ENCODE measurements at places on chromosomes 6 and 20.

DNA sequence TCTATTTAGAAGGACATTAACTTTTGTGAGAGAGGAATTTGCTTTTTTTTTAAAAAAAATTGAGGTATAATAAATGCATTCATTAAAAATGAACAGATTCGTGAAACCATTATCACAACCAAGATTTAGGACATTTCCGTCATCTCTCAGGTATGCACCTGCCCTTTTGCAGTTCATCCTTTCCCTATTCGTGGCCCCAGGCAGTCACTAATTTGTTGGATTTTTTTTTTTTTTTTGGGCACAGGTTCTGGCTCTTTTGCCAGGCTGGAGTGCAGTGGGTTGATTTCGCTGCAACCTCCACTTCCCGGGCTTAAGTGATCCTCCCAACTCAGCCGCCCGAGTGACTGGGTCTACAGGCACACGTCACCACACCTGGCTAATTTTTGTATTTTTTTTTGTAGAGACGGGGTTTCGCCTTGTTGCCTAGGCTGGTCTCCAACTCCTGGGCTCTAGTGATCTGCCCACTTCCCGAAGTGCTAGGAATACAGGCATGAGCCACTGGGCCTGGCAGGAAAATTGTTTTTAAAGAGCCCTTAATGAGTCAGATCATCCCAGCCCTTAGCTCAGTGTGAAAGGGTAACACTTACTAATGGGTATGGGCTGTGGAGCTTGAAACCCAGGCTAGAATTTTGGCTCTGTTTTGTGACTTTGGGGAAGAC, 9.2 kb downstream of the PHF3 start:
- DNase-seq: no peak

GRCh38 chr20:60986506-60987156, 265.4 kb upstream of the CDH4 start:
- DNase-seq: no peak

- no peak for DNase-seq
Observed at GRCh38 chr6:45644720-45645119, 267.0 kb upstream of the SUPT3H start.

GRCh38 chr20:52490711-52491430, 299.3 kb upstream of the ZFP64 start:
- no peak for DNase-seq

GRCh38 chr20:60095456-60095855, 137.2 kb downstream of the CDH26 start:
- no peak for DNase-seq

GRCh38 chr6:47116606-47117005, 74.5 kb upstream of the ADGRF1 start:
- DNase-seq: no peak

GRCh38 chr6:140064366-140064765, 689.9 kb upstream of the CITED2 start:
- no peak for DNase-seq

GRCh38 chr20:20491110-20491783, 123.3 kb downstream of the INSM1 start:
- no peak for DNase-seq

DNA sequence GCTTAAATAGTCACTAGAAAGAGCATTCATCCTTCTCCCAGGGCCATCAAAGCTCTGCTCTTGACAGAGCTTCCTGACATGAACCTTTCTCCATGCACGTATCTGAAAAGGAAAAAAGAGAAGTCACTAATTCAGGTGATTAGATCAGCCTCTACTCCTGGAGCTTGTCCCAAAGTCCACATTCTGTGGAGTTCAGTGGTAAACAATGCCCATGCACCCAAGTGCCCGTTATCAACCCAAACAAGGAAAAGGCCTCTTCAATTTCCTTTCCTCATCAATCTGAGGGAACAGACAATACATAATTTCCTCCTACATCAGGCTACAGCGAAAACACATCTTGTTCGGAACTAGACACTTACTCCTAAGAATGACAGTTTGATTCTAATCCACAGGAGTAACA, 129.2 kb upstream of the PCSK2 start:
- DNase-seq: no peak

DNA sequence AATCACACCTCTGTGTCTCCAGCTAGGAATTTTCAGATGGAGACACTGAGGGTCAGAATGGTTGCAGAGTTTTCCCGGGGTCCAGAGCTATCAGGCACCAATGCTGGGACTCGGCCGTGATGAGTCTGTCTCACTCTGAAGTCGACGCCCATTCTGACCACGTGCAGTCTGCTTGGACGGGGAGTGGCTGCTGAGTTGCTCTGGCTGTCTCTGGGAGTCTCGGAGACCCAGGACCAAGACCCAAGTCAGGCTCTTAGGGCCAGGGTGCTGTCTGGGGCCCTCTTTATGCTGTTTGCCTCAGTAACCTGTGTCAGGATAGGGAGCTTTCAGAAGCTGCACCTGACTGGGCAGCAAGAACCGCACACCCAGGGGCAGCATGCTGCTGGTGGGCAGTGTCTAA, 4.6 kb downstream of the IP6K3 start:
- no peak for DNase-seq

DNA sequence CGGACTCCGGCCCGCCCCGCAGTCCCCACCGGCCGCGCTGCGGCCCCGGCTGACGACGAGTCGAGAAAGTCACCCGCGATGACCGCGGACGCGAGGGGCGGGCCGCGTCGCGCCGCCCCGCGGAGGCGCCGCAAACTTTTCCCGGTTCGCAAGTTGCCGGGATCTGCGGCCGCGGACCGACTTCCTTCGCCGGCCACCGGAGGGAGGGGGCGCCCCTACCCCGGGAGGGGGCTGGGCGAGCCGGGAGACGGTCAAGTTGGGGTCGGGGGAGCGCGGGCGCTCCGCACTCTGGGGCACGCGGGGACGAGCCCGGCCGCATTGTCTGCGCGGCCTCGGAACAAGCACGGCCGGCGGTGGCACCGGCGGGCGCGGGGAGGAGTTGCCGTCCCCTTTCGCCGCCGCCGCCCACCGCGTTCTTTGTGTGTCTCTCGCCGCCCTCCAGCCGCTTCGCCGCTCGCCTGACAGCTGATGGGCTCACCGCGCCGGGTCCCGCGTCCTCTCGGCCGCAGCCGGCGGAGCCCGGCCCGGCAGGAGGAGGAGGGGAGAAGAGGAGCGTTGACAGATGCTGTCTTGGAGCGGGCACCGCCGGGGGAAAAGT, 131.6 kb downstream of the OGFRL1 start:
- DNase-seq: no peak

- no peak for DNase-seq
Observed at GRCh38 chr6:53159558-53159957, 10.9 kb upstream of the GCM1 start.

GRCh38 chr20:17872959-17873358, 95.6 kb downstream of the SNX5 start:
- no peak for DNase-seq

GRCh38 chr6:44576132-44576631, 188.7 kb downstream of the CDC5L start:
- DNase-seq: no peak

GRCh38 chr6:125815080-125815910, 24.5 kb downstream of the NCOA7 start:
- DNase-seq: no peak

GRCh38 chr6:35043381-35044130, 97.6 kb downstream of the TCP11 start:
- no peak for DNase-seq

DNA sequence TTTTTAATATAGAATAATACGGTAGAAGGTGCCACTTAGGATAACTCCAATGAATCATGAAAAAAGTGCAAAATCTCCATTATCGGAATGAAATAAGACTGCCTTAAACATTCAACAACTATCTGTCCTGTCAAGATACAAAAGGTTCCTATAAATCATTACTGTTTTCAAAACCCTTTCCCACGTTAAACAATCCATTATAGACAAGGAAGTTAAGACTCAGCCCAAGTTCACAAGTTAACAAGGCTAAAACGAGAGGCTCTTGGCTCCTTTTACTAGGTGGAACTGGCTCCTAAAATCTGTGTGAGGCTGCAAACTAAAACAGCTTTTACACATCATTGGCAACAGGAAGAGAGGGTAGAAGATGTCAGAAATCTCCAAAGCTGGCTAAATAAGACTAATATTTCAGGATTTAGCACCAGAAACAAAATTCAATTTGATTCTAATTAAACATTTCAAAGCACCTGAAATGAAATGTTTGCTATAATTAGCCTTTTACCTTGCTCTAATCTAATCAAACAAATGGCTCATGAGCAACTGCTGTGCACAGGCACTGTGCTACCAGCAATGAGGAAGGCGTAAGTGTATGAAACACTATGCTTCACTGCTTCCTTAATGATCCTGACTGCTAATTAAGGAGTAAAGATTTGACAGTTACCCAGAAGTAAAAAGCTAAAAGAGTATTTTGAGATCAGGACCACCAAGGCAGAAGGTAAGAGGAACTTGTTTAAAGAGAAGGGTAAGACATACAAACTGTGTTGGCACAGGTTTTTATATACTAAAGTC, 109.7 kb downstream of the DST start:
- no peak for DNase-seq

GRCh38 chr6:88179692-88180091, 13.5 kb upstream of the CNR1 start:
- DNase-seq: no peak

- no peak for DNase-seq
Observed at GRCh38 chr6:80923816-80924215, 817.3 kb downstream of the BCKDHB start.

- DNase-seq: no peak
Observed at GRCh38 chr20:753136-753535, 15.2 kb downstream of the SLC52A3 start.

DNA sequence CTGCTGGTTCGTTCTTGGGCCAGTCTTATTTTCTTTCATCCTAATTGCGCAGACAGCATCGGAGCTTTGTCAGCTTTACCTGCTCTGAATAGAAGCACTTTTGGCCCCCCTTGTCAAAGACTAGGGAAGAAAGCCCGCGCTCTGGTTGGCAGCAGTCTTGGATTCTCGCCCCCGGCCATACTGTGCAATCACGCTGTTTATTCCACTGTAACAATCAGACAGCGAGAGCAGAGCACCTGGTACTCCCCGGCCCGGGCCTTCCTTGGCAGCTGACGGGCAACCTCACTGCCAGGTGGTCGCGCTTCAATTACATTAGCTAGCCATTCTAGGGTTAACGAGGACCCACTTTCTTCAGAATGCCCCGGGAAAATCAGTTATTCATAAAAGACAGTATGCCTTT, 72.6 kb downstream of the INSM1 start:
- no peak for DNase-seq

DNA sequence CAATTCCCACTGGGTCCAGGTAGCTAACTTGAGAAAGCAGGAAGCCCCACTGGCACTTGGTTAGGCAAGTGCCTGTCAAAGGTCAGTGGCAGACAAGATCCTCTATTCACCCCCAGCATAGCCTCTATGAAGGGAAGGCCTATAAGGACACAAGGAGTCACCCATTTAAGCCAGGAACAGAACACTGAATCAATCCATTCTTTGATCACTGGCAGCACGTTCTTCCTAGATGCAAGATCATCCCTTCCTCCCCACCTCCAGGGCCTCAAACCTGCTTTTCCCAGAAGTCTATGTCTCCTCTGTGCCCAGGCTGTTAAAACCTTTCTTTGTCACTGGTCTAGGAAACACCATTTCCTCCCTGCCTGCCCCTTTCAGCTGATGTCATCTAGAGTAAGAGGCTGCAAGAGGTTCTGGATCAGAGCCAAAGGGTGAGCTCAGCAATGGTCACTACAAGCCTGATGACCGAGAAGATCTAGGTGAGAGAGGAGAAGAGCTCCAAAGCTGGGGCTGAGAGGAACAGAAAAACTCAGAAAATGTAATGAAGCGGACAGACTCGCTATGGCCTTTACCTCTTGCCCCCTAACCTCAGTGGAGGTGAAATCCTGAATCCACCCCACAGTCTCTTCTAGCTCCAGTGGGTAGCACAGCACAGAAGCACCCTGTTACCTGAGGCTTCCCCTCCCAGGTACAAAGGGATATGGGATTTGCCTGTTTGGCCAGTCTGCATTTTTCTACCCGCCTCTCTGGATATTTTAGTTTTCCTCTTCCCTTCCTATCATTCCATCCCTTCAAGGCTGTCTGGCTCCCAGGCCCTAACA, 1.8 kb downstream of the GTPBP2 start:
- DNase-seq: no peak

- no peak for DNase-seq
Observed at GRCh38 chr6:94361304-94362060, 942.1 kb upstream of the EPHA7 start.

DNA sequence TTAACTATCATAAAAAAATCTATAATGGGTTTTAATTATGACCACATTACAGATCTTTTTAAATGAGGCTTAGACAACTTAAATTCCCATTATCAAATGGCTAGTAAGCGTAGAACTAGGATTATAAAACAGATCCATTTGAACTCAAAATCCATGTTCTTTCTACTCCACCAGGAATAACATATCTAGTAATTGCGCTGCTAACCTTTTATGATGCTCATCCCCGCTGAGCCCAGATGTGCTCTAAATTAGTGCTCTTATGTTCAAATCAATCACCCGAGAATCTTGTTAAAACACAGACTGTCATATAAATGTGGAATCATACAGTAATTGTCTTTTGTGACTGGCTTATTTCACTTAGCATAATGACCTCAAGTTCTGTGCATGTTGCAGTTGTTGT, 903.1 kb downstream of the PHF3 start:
- no peak for DNase-seq

DNA sequence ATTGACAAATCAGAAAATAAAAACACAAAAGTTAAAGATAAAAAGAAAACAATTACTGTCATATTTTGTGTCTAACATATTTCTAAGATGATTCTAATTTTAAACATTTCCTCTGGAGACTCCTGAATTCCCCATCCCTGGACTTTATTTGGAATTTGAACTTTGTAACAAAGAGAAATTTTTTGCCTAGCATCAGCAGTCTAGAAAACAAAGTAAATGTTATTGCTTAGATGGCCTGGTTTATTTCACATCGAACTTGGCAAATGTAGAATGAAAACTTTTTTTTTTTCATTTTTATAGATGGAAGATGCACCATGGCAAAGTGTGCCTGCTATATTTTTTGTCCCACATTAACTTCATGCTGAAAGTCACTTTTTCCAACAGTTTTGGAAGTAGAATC, 159.1 kb downstream of the TBX18 start:
- no peak for DNase-seq
